ENCODE measurements at places on chromosomes 5 and 9. TPM values are rescaled to one million over a fixed set of nuclear protein-coding genes. Genes with fewer than 3 reads are reported as not detected.

The CCL27 gene
- not detected for total RNA-seq

The CD14 gene
- 102 TPM for total RNA-seq

The PSD2 gene
- 0.10 TPM for total RNA-seq

The ZNF454 gene
- 1.8 TPM for total RNA-seq

The PCDHB16 gene
- total RNA-seq: 3.8 TPM

The IFNA21 gene
- not detected for total RNA-seq

The ACSL6 gene
- total RNA-seq: 1.2 TPM

The GABRA1 gene
- not detected for total RNA-seq

GRCh38 chr9:106954558-106954957 lies 91.6 kb downstream of the ZNF462 start:
- H3K27ac ChIP-seq: no peak overlapping the region
- no peaks in the 10 kb centered on the region for H3K36me3 ChIP-seq
- no peaks in the 10 kb centered on the region for H3K27me3 ChIP-seq
- no peak for DNase-seq

DNA sequence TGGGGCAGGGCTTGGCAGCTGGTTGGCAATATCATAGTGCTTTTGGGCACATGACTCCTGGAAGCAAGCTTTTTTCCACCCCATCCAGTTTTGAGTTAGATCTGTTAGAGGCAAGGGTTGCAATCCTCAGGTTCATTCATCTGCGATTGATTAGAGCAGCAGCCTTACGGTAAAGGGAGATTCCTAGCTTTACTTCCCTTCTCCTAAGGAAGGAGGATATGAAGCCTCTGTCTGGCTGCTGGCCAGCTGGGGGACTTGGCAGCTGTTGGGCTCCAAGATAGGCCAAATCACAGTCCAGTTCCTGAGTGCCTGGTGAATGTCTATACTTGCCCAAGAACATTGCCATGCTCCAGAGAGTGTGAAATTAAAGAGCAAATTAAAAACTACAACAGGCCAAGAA lies 113.4 kb upstream of the CCNH start:
- no peaks in the 10 kb centered on the region for H3K27me3 ChIP-seq
- no peaks in the 10 kb centered on the region for H3K4me1 ChIP-seq
- no peaks in the 10 kb centered on the region for H3K36me3 ChIP-seq
- H3K4me3 ChIP-seq: no peak overlapping the region
- DNase-seq: no peak

DNA sequence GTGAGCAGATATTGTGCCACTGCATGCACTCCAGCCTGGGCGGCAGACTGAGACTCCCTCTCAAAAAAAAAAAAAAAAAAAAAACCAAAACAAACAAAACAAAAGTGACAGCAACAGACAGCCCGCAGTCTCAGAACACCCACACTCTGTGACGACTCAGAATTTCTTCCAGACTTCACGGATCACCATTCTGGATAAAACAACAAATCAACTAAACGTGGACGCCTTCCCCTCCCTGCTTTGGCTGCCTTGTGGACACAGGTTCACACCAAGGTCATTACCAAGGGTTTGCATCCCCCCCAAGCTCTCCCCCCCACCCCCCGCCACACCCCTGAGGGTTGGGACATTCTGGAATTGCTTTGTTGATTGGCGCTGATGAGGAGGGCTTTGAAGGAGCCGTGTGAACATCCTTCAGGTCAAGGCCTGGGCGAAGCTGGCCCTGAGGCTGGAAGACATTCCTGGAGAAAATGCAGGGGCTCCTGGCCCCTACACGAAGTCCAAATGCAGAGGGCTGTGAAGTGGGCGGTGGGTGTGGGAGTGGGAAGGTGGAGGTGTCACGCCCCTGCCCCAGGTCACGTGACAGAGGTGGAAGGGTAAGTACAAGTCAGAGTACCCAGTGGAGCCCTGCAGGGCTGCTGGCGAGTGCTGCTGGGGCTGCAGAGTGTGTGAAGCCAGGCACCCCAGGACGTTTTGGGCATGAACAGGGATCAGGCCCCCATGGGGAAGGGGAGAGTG lies 10.1 kb downstream of the LCN10 start:
- H3K4me3 ChIP-seq: no peak overlapping the region
- no peak overlapping the region for H3K27ac ChIP-seq
- H3K36me3 ChIP-seq: no peaks in the 10 kb centered on the region
- peaks cover 9% of the 10 kb centered on the region for H3K4me1 ChIP-seq
- no peaks in the 10 kb centered on the region for H3K27me3 ChIP-seq

- DNase-seq: peak; percentile 94
- H3K4me1 ChIP-seq: peaks cover 34% of the 10 kb centered on the region
- peak within 1 kb of the TSS; percentile 99 for H3K4me3 ChIP-seq
- H3K27ac ChIP-seq: peak within 1 kb of the TSS; percentile 85
- H3K27me3 ChIP-seq: no peaks in the 10 kb centered on the region
- peaks cover 4% of the 10 kb centered on the region for H3K36me3 ChIP-seq
Observed at GRCh38 chr5:154445422-154446194, at the start of gene SAP30L. Gene SAP30L, plus strand, starts transcription at chr5:154445997. Its CDS starts 608 bp downstream, at chr5:154446605.

DNA sequence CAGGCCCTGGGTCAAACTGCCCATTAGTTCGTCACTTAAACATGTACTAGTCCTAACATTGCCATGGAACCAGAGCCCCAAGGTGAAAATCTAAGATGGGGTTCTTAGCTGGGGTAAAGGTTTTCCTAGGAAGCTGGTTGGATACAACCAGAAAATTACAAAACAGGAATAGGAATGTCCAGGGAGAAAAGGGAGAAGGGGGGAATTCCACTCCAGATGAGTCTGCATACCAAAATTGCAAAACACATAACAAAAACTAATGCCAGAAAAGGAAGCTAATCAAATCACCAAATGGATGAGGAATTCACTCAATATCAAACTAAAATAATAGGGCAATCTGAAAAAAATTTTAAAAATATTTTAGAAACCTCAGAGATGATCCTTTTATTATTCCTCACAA lies 396.2 kb downstream of the EFNA5 start:
- H3K27me3 ChIP-seq: no peaks in the 10 kb centered on the region
- DNase-seq: no peak
- no peaks in the 10 kb centered on the region for H3K4me1 ChIP-seq
- no peak overlapping the region for H3K4me3 ChIP-seq

DNA sequence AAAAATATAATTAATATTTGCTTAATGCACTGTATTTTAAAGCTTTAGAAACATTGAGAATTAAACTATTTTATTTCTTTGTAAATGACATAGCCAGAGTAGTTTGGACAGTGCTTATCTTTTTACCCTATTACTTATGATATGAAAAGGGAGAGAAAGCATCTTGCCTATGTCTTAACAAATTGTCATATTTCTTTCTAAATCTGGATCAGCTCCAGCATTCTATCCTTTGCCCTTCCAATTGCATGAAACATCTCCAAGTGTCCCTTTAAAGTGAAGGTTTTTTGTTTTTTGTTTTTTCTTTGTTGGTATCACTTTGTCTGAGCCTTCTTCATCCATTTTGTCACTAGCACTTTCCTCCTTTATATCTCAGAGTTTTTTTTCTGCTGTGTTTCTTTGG lies 511.6 kb upstream of the FAM174A start:
- no peak for DNase-seq
- no peaks in the 10 kb centered on the region for H3K36me3 ChIP-seq
- H3K4me1 ChIP-seq: no peaks in the 10 kb centered on the region
- no peak overlapping the region for H3K4me3 ChIP-seq

- H3K27ac ChIP-seq: peak overlapping the region; percentile 0
- H3K4me1 ChIP-seq: no peaks in the 10 kb centered on the region
- no peak overlapping the region for H3K4me3 ChIP-seq
- no peaks in the 10 kb centered on the region for H3K27me3 ChIP-seq
Observed at GRCh38 chr9:117678871-117679270, 25.3 kb upstream of the TLR4 start.

GRCh38 chr9:38649731-38650363 lies 29.5 kb upstream of the ANKRD18A start:
- no peak for DNase-seq
- no peak overlapping the region for H3K4me3 ChIP-seq
- H3K4me1 ChIP-seq: no peaks in the 10 kb centered on the region
- no peak overlapping the region for H3K27ac ChIP-seq
- H3K27me3 ChIP-seq: no peaks in the 10 kb centered on the region

GRCh38 chr5:75839547-75839946 lies 122.3 kb upstream of the POC5 start:
- no peak for DNase-seq
- H3K4me3 ChIP-seq: no peak overlapping the region
- no peaks in the 10 kb centered on the region for H3K4me1 ChIP-seq
- H3K27ac ChIP-seq: no peak overlapping the region
- H3K27me3 ChIP-seq: no peaks in the 10 kb centered on the region
- no peaks in the 10 kb centered on the region for H3K36me3 ChIP-seq

- peak overlapping the region; percentile 99 for H3K4me3 ChIP-seq
- DNase-seq: no peak
- peaks cover 18% of the 10 kb centered on the region for H3K36me3 ChIP-seq
- peaks cover 21% of the 10 kb centered on the region for H3K4me1 ChIP-seq
- peak overlapping the region; percentile 87 for H3K27ac ChIP-seq
Observed at GRCh38 chr9:136117916-136118319, 757 bp downstream of the TMEM250 start.

DNA sequence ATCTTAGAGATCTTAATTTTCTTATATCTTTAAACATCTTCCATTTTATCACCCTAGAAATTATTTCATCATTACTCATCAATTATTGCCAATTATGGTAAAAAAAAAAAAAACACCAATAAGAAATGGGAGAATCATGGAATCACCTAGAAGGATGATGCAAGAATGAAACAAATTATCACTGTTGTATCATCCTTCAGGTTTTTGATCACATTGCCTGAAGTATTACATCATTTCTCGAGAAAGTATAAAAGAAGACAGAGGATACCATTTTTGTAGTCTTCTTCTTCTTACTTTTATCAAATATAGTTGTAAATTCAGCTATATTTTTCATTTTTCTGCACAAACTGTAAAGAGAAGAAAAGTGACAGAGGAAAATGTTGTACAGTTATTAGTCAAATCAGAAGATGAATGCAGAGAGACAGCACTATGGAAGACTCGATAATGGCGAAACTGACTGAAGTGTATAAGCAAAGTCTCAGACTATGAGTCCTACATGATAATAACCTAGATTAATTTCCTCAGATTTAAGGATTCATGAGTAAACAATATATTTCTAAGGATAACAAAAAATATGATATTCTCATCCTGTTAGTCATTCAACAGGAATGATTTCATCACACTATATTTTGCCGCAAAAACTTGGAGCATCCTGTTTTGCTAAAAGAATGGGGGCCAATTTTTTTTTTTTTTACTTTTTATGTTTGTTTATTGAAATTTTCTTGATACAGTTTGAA lies 5.9 kb upstream of the STC2 start:
- no peaks in the 10 kb centered on the region for H3K27me3 ChIP-seq
- peaks cover 9% of the 10 kb centered on the region for H3K4me1 ChIP-seq
- H3K4me3 ChIP-seq: no peak overlapping the region
- no peak overlapping the region for H3K27ac ChIP-seq

DNA sequence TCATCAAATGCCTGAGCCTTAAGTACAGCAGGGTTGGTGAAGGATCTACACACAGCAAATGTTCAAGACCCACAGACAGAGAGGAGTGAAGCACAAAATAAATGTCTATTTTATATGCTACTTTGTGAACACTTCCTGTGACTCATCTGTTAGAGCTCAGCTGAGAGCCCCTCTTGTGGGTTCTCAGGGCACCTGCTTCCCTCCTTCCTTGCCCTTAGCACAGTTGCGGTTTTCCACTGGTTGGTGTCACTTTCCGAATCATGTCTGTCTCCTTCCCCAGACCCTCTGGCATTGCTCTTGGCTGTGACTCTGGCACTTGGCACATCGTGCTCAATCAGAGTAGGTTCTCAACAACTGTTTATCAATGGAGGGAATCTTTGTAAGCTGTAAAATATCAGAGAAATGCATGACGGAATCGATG lies 128.5 kb upstream of the STC2 start:
- H3K27me3 ChIP-seq: no peaks in the 10 kb centered on the region
- no peaks in the 10 kb centered on the region for H3K4me1 ChIP-seq
- no peak for DNase-seq
- H3K36me3 ChIP-seq: no peaks in the 10 kb centered on the region
- no peak overlapping the region for H3K4me3 ChIP-seq

- H3K4me1 ChIP-seq: peaks cover 4% of the 10 kb centered on the region
- H3K27me3 ChIP-seq: no peaks in the 10 kb centered on the region
- no peak for DNase-seq
- peak overlapping the region; percentile 11 for H3K4me3 ChIP-seq
- H3K36me3 ChIP-seq: no peaks in the 10 kb centered on the region
Observed at GRCh38 chr9:14180960-14181537, 132.9 kb downstream of the NFIB start.

DNA sequence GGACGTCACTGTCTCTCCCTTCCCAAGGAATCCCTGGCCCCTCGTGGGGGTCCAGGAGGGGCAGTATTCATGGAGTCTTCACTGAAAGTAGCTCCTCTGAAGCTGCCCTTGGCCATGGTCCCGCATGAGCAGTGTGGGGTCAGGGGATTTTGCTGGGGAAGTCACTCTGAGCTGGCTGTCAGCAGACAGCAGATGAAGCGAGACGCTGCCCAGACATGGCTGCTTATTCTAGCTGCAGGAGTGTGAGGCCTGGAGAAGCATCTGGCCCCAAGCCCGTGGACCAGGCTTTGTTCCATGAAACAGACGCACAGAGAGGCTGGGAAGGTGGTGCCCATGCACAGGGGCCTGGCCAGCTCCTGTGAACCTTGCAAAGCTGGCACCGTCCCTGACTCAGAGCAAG lies 21.5 kb upstream of the ASS1 start:
- H3K27me3 ChIP-seq: no peaks in the 10 kb centered on the region
- DNase-seq: no peak
- H3K4me3 ChIP-seq: no peak overlapping the region
- H3K4me1 ChIP-seq: no peaks in the 10 kb centered on the region
- H3K36me3 ChIP-seq: no peaks in the 10 kb centered on the region

GRCh38 chr5:137431051-137431450 lies 68.1 kb downstream of the SPOCK1 start:
- no peak overlapping the region for H3K27ac ChIP-seq
- H3K4me3 ChIP-seq: no peak overlapping the region
- H3K4me1 ChIP-seq: no peaks in the 10 kb centered on the region
- no peaks in the 10 kb centered on the region for H3K36me3 ChIP-seq
- DNase-seq: no peak
- no peaks in the 10 kb centered on the region for H3K27me3 ChIP-seq

DNA sequence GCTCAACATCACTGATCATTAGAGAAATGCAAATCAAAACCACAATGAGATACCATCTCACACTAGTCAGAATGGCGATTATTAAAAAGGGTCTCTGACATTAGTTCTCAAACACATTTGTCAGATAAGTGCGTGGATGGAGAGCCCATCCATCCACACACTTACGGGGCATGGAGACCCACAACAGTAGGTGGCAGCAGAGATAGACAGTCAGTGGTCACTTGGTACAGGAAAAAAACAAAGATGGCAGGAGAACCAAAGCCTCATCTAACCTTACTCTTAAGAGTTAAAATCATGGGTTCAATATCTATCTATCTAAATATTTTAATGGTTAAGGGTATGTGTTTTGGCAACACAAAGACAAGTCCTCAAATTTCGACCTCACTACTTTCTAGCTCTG lies 1378.7 kb upstream of the C9orf72 start:
- H3K4me3 ChIP-seq: no peak overlapping the region
- no peaks in the 10 kb centered on the region for H3K36me3 ChIP-seq
- H3K27me3 ChIP-seq: no peaks in the 10 kb centered on the region
- H3K4me1 ChIP-seq: no peaks in the 10 kb centered on the region
- DNase-seq: no peak

All from upper lobe of left lung (tissue), 6 donors.